Right atrium auricular region (tissue), 2 donors: ENCODE measurements at places on chromosomes 3 and 15. TPM values are rescaled to one million over a fixed set of nuclear protein-coding genes. Genes with fewer than 3 reads are reported as not detected.

DNA sequence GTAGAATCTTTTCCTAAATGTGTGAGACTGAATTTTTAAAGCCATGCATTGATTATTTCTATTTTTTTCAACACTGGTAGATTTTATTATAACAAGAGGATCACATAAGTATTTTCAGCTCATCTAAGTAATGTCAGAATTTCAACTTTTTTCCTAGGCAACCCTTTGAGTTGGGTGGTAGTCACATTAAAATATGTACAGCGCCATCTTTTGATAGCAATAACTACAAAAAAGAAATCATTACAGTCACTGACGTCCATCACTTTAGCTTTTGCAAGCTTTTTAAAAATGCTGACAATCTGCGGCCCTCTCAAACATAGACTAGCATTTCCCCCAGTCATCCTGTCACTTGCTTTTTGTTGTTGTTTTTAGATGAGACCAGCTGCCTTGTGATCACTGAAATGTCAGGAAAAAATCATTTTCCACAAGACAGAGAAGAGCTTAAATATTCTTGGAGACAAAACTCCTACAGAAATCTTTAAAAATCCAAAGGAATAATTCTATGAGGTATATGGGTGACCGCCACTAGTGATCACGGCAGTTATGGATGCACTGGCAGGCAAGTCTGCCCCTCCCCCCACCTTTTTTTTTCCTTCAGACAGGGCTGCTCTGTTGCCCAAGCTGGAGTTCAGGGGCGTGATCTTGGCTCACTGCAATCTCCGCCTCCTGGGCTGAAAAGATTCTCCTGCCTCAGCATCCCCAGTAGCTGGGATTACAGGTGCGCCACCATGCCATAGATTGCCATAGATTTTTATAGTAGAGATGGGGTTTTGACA, 384.0 kb upstream of the KCNMB2 start:
- no peak for DNase-seq

- no peak for DNase-seq
Measured at GRCh38 chr3:99713440-99713839, 75.0 kb downstream of the COL8A1 start.

DNA sequence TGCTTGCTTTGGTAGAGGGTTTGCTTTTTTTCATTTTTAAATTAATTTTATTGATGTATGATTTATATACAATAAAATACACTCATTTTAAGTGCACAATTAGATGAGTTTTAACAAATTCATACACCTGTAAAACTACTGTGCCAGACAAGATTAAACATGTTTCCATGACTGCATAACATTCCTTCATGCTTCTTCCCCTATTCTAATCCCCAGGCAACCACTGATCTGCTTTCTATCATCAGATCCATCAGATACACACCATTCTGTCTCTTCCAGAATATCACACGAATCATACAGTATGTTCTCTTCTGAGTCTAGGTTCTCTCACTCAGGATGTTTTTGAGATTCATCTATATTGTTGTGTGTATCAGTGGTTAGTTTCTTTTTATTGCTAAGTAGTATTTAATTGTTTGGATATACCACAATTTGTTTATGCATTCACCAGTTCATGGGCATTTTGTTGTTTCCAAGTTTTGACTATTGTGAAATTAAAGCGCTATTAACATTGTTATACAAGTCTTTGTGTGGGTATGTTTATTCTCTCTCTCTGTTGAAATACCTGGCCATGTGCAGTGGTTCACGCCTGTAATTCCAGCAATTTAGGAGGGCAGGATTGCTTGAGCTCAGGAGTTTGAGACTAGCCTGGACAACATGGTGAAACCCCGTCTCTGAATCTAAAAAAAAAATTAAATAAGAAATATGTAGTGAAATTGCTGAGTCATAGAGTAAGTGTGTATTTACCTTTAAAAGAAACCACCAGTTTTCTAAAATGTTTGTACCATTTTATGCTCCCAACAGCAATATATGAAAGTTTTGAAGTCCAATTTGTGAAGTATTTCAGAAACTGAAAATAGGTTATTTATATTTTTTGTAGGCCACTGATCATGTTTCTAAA, 7.0 kb upstream of the TFG start:
- DNase-seq = no peak

The TMEM45A gene
- total RNA-seq = 13.5 TPM

The PLA2G4E gene
- total RNA-seq = 0.11 TPM

The TOPBP1 gene
- 11.1 TPM for total RNA-seq
